A549 treated with Hydrocortisone at 1 μM for 4 hours (cell line): ENCODE measurements at places on chromosomes 1 and 21. TPM values are rescaled to one million over a fixed set of nuclear protein-coding genes. Genes with fewer than 3 reads are reported as not detected.

CELA2A gene
- total RNA-seq = not detected in 5 replicates

BRDT gene
- not detected in 5 replicates for total RNA-seq

HRNR gene
- total RNA-seq = not detected in 5 replicates

SYCP1 gene
- total RNA-seq = not detected in 5 replicates

HES3 gene
- total RNA-seq = not detected in 5 replicates

LCE1A gene
- total RNA-seq = not detected in 5 replicates
